ENCODE measurements at places on chromosomes 2 and 18.

GRCh38 chr2:218980735-218981389 lies 4.1 kb downstream of the FEV start:
- peaks cover 20% of the 10 kb centered on the region for H3K4me1 ChIP-seq
- DNase-seq, result no peak
- H3K4me3 ChIP-seq, result peak overlapping the region; percentile 78
- peaks cover 100% of the 10 kb centered on the region for H3K27me3 ChIP-seq

- H3K4me3 ChIP-seq, result no peak overlapping the region
- no peak for DNase-seq
- no peaks in the 10 kb centered on the region for H3K4me1 ChIP-seq
Measured at GRCh38 chr2:178700136-178700535, 107.1 kb downstream of the TTN start.

DNA sequence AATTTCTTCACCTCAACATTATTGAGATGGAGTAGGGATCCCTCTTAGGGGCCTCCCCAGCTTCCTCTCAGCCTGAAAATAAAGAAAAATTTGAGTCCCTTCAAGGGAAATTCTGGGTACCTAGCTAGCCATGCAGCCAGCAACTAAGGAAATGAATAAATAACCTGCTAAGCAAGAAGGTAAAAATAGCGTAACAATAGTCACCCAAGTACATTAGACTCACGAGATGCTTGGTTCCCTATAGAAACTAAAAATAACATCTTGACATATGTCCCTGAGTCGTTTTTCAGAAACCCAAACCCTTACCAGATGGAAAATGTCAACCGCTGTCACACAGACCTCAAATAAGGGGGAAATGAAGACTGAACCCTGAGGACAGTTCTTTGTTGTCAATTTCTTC lies 51.9 kb downstream of the CACNB4 start:
- no peak overlapping the region for H3K4me3 ChIP-seq
- H3K4me1 ChIP-seq, result no peaks in the 10 kb centered on the region
- peaks cover 9% of the 10 kb centered on the region for H3K27me3 ChIP-seq
- DNase-seq, result no peak
- no peak overlapping the region for H3K27ac ChIP-seq
- no peaks in the 10 kb centered on the region for H3K36me3 ChIP-seq

GRCh38 chr2:230824406-230824978 lies 40.2 kb upstream of the ITM2C start:
- H3K27me3 ChIP-seq, result peaks cover 31% of the 10 kb centered on the region
- peaks cover 7% of the 10 kb centered on the region for H3K4me1 ChIP-seq
- H3K36me3 ChIP-seq, result peaks cover 24% of the 10 kb centered on the region
- peak overlapping the region; percentile 32 for H3K4me3 ChIP-seq
- H3K27ac ChIP-seq, result no peak overlapping the region

DNA sequence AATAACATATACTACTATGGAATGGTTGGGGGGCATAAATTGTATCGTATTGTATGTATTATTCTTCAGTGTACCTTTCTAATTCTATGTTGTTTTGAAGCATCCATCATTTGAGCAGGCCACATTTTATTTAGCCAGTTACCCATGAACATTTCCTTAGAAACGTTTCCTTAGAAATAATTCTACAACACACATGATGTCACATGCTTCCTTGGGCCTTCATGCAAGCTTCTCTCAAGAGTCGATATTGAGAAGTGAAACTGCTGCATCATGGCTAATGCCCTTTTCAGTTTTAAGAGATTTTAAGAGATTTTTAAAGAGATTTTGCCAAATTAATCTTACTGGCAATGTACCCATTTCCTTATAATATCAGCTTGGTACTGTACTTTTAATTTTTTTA lies 63.9 kb downstream of the ALPK2 start:
- no peak for DNase-seq
- no peak overlapping the region for H3K27ac ChIP-seq
- H3K36me3 ChIP-seq, result no peaks in the 10 kb centered on the region
- H3K4me3 ChIP-seq, result no peak overlapping the region
- no peaks in the 10 kb centered on the region for H3K4me1 ChIP-seq
- H3K27me3 ChIP-seq, result no peaks in the 10 kb centered on the region

- H3K36me3 ChIP-seq, result peaks cover under 1% of the 10 kb centered on the region
- H3K27me3 ChIP-seq, result peaks cover 26% of the 10 kb centered on the region
- DNase-seq, result no peak
Measured at GRCh38 chr2:230085201-230085600, 16.5 kb upstream of the SLC16A14 start.

GRCh38 chr18:27656167-27656778 lies 471.2 kb upstream of the CHST9 start:
- H3K27ac ChIP-seq, result no peak overlapping the region
- no peaks in the 10 kb centered on the region for H3K36me3 ChIP-seq
- no peak for DNase-seq
- H3K4me1 ChIP-seq, result peaks cover 1% of the 10 kb centered on the region
- H3K27me3 ChIP-seq, result no peaks in the 10 kb centered on the region

- no peaks in the 10 kb centered on the region for H3K36me3 ChIP-seq
- no peak overlapping the region for H3K27ac ChIP-seq
- no peak for DNase-seq
- H3K27me3 ChIP-seq, result no peaks in the 10 kb centered on the region
Measured at GRCh38 chr2:147524912-147525311, 319.9 kb upstream of the ACVR2A start.

DNA sequence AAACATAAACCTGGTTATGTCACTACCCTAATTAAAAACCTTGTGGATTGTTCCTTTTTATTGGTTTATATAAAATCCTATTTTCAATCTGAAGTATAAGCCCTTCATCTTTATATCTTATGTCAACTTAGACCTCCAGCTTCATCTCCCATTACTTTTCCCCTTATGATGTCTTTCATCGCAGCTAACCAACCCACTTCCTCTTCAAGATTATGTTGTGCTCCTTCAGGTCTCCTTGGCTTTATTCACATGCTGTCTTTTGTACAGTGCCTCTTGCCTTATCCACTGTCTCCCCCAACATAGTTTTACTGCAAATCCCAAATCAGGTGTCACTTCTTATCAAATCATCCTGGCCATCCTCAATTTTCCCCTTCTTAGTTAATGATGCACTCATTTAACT lies 25.9 kb downstream of the MBD5 start:
- peak overlapping the region; percentile 13 for H3K27ac ChIP-seq
- no peaks in the 10 kb centered on the region for H3K36me3 ChIP-seq
- H3K27me3 ChIP-seq, result no peaks in the 10 kb centered on the region
- no peak for DNase-seq

GRCh38 chr2:59674100-59674499 lies 879.4 kb downstream of the BCL11A start:
- no peak overlapping the region for H3K4me3 ChIP-seq
- no peak for DNase-seq

DNA sequence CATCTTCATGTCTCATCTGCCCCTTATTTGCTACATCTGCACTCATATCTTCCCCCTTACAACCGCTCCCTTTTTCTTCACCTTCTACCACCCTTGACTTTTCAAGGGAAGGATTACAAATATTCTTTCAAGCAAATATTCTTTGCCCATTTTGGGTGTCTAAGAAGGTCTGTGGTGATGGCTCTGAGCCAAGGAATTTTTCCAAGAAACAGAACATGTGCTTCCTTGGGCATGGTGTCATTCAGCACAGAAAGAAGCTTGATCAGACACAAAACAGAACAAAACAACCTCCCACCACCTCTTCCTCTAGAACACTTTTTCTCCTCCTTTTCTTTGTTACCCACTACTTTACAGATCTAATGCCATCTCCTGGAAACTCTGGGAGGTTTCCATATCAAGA lies 313.7 kb downstream of the SATB2 start:
- no peak overlapping the region for H3K27ac ChIP-seq
- no peaks in the 10 kb centered on the region for H3K36me3 ChIP-seq
- H3K4me3 ChIP-seq, result no peak overlapping the region

DNA sequence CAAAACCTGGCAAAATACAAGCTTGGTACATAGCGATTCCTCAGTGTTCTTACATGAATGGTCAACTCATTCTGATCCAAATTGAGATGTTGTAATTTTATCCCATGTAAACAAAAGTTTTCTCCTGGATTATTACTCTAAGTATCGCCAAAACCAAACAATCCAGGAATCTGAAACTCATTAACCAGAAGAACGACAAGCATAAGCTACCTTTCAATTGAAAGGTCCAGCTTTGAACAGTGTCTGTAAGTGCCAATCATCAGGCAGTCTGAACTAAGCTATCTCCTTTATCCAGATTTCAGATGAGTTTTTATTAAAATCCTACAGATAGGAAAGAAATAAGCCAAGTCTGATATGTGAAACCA lies 2.4 kb downstream of the MEX3C start:
- DNase-seq, result no peak
- peaks cover 44% of the 10 kb centered on the region for H3K4me1 ChIP-seq
- peaks cover 23% of the 10 kb centered on the region for H3K36me3 ChIP-seq
- H3K27me3 ChIP-seq, result no peaks in the 10 kb centered on the region
- peak overlapping the region; percentile 93 for H3K4me3 ChIP-seq
- H3K27ac ChIP-seq, result peak overlapping the region; percentile 55

DNA sequence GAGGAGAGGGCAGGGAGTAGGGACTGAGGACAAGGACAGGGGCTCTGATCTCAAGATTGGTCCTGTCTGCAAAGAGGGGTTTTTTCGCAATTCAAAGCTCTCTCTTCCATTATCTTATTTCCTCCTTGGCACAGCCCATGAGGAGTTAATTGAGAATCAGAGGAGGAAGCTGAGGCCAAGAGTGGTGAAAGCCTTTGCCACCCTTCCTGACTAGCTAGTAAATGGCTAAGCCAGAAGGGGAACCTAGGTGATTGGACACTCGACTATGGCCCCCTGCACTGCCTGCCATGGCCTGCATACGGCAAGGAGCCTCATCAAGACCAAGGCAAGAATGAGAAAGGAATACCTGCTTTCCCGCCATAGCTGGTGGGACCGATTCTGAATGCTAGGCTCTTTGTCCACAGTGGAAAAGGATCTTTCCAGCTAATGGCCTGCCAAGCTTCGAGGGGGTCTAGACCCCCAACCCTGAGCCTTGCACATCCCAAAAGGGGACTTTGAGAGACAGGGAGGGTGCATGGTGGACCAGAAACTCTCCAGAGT lies 237.9 kb downstream of the HAUS1 start:
- H3K27me3 ChIP-seq, result peaks cover 40% of the 10 kb centered on the region
- no peak for DNase-seq
- H3K27ac ChIP-seq, result no peak overlapping the region
- H3K4me3 ChIP-seq, result no peak overlapping the region
- peaks cover 41% of the 10 kb centered on the region for H3K4me1 ChIP-seq

GRCh38 chr2:118535171-118535817 lies 312.2 kb downstream of the EN1 start:
- DNase-seq, result no peak
- H3K27ac ChIP-seq, result no peak overlapping the region
- H3K4me3 ChIP-seq, result no peak overlapping the region
- H3K27me3 ChIP-seq, result no peaks in the 10 kb centered on the region

- no peak for DNase-seq
- H3K4me3 ChIP-seq, result no peak overlapping the region
- H3K27ac ChIP-seq, result no peak overlapping the region
Measured at GRCh38 chr18:54888933-54889332, 60.7 kb downstream of the RAB27B start.

GRCh38 chr2:108587621-108588020 lies 53.4 kb downstream of the LIMS1 start:
- no peaks in the 10 kb centered on the region for H3K36me3 ChIP-seq
- peaks cover 21% of the 10 kb centered on the region for H3K4me1 ChIP-seq

DNA sequence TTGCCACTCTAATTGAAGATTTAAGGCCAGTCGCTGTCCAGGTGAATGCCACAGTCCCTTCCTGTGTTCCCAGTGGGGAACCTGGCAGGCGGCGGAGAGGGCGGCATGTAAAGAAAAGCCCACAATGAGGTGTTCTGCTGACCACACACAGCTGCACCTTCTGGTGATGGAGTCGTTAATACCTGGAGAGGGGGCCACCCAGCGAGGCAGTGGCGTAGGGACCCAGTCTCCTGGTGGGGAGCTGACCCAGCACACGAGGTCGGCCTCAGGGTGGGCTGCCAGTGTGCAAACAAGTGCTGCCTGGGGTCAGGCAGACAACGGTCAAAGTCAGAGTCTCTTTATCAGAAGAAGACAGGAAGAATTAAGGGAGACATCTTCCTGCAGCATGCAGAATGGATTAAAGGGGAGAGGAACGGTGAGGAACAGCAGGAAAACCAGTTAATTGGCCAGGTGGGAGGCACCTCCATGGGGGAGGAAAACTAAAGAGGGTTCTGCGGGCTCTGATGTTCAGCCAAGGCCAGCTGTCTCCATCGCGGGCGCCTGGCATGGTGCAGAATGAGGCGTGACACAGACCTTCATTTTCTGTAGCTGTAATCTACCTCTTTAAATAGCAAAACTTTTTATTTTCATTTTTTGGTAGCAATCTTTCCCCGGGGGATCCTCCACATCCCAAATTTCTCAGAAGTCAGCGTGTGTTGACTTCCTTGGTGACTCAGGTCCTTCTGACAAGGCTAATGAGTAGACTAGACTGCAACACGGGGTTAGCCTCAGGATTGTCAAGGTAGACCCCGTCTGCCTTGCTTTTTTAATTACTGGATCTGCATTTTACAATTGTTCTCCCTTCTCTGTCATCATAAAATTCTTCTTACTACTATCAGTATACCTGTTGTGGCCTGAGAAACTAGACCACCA lies 78.3 kb downstream of the SMAD7 start:
- peaks cover 6% of the 10 kb centered on the region for H3K36me3 ChIP-seq
- no peak overlapping the region for H3K4me3 ChIP-seq
- DNase-seq, result no peak
- H3K4me1 ChIP-seq, result peaks cover 32% of the 10 kb centered on the region
- no peaks in the 10 kb centered on the region for H3K27me3 ChIP-seq

DNA sequence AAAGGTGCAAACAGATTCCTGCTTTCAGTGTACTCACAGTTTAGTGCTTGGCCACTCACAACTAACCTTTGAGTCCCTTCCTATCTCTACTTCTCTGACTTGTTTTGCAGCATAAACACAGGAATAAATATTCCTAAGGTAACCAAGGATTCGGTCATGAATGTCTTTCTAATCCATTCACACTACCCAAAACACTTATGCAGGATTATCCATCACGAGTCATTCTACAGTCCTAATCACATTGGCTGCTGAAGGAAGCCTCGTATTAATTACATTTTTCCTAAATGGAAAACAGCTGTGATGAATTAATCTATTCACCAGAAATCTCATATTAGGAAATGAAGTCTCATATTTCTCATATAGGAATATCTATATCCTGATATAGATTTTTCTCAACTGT lies 16.3 kb downstream of the RDH14 start:
- no peak overlapping the region for H3K27ac ChIP-seq
- no peak for DNase-seq
- no peak overlapping the region for H3K4me3 ChIP-seq

DNA sequence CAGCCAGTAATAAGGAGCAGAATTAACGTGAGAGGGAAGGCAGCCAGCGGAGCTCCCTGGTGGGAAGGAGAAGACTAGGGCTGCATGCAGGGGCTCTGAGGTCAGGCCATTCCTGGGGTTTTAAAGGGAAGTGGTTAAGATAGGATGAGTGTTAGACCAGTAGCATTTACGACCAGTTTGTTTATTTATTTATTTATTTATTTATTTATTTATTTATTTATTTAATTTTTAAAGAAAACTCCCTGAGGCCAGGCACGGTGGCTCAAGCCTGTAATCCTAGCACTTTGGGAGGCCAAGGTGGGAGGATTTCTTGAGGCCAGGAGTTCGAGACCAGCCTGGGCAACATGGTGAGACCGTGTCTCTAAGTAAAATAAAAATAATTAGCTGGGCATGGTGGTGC lies 152.8 kb downstream of the FHOD3 start:
- H3K4me1 ChIP-seq, result no peaks in the 10 kb centered on the region
- no peak overlapping the region for H3K27ac ChIP-seq
- DNase-seq, result no peak
- H3K27me3 ChIP-seq, result peaks cover 19% of the 10 kb centered on the region

- no peaks in the 10 kb centered on the region for H3K27me3 ChIP-seq
- H3K27ac ChIP-seq, result no peak overlapping the region
- DNase-seq, result no peak
- no peaks in the 10 kb centered on the region for H3K4me1 ChIP-seq
- peaks cover 10% of the 10 kb centered on the region for H3K36me3 ChIP-seq
- H3K4me3 ChIP-seq, result no peak overlapping the region
Measured at GRCh38 chr2:42622943-42623676, 54.7 kb downstream of the MTA3 start.
